ENCODE measurements at places on chromosomes 4 and X. TPM values are rescaled to one million over a fixed set of nuclear protein-coding genes. Genes with fewer than 3 reads are reported as not detected.

GRCh38 chrX:101397779-101398178, 7.0 kb downstream of the RPL36A start:
- H3K4me3 ChIP-seq, result no peak overlapping the region
- H3K36me3 ChIP-seq, result peaks cover 69% of the 10 kb centered on the region

GRCh38 chr4:140703463-140703862, 52.7 kb downstream of the TBC1D9 start:
- no peak for DNase-seq
- no peaks in the 10 kb centered on the region for H3K36me3 ChIP-seq

Gene RAB40AL
- total RNA-seq, result 0.51 TPM

DNA sequence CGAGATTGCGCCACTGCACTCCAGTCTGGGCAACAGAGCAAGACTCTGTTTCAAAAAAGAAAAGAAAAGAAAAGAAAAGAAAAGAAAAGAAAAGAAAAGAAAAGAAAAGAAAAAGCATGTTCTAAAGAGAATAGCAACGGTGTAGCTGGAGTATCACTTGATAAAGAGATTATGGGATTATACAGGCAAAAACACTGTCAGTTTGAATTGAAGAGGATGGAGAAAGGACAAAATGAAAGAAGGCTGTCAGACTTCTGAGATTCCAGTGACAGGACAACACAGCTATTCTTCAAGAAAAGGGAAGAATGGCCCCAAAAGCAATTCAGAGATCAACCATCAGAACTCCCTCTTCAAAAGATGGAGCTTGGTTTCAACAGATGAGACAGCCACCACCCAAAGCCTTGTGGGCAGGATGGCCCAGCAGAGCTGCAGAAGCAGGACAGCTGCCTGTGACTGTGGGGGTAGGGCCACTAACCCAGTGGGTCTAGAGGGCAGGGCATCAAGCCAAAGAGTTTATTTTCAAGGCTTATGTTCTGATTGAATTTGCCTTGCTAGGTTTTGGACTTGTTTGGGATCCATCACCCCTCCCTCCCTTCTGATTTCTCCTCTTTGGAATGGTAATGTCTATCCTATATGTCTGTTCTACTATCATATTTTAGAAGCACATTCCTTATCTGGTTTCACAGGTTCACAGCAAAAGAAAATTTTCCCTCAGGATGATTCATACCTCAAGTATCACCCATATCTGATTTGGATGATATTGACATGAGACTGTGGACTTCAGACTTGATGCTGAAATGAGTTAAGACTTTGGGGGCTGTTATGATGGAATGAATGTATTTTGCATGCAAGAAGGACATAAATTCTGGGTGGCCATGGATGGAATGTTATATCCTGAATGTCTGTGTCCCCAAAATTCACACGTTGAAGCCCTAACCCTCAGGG, 17.5 kb downstream of the RFC1 start:
- no peak overlapping the region for H3K27ac ChIP-seq
- H3K36me3 ChIP-seq, result peaks cover 41% of the 10 kb centered on the region
- no peaks in the 10 kb centered on the region for H3K27me3 ChIP-seq
- no peaks in the 10 kb centered on the region for H3K4me1 ChIP-seq

Gene HSFX2
- 0.11 TPM for total RNA-seq

DNA sequence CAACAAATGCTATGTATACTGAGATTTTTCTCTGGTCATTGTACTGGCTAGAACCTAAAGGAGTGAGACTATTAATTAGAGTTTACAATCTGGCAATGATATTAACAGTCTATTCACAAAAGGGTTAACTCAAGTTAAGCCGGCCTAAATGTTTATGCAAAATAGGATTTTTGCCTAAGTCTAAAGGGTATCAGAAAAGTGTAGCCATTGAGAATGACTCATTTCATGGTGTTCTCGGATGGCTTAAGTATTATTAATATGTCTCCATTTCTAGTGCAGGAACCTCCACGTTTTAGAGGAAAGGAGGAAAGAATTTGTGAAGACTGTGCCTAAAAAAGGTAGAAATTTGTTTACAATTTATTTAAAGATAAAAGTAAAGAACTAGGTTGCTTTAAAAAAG, 29.8 kb downstream of the DYNLT3 start:
- H3K4me3 ChIP-seq, result no peak overlapping the region
- no peaks in the 10 kb centered on the region for H3K36me3 ChIP-seq
- H3K27me3 ChIP-seq, result no peaks in the 10 kb centered on the region
- no peak overlapping the region for H3K27ac ChIP-seq
- H3K4me1 ChIP-seq, result no peaks in the 10 kb centered on the region
- no peak for DNase-seq

Gene SYTL4
- 0.87 TPM for total RNA-seq

DNA sequence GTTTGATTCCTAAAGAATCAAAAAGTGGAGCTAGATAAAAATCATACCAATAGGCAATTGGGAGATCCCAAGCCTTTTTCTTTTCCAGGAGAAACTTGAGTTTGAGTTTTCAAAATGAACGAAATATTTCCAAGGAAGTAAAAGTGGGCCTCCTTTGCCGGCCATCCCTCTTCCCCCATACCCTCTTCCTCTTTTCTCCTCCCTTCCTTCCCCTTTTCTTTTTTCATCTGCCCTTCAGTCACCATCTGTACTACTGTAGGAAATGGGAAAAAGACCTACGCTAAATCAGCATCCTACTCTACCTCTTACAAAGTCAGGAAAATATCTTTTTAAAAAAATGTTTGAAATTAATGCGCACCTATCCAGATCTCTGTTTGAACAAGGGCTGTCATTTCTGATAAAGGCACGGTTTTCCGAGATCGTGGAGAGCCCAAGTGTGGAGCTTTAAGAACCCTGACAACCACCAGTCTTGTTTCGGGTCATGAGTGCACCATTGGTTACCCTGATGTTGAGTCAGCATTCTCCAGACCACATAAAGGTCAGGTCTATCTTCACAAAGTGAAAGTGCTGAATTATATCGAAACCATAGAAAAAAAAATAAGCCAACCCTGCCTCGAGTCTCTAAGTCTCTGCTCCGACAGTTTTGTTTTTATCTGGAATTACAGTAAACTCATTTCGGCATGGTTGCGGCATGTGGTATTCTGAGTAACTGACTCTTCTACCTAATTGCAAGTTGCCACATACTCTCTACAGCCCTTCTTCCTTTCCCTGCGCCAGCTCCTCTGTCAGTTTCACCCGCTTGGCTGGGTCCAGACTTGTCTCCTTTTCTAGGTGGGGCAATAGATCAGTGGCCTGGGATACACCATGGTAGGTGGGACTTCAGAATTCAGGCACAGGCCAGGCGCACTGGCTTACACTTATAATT, 140.2 kb upstream of the KLF3 start:
- DNase-seq, result peak; percentile 79
- H3K27ac ChIP-seq, result peak overlapping the region; percentile 91
- no peaks in the 10 kb centered on the region for H3K27me3 ChIP-seq
- peaks cover 35% of the 10 kb centered on the region for H3K4me1 ChIP-seq

All from K562 (cell line).